ENCODE measurements at places on chromosomes 6 and 20.

GRCh38 chr6:78835817-78836216 lies 31.5 kb upstream of the IRAK1BP1 start:
- no peak for DNase-seq

- DNase-seq, result no peak
Measured at GRCh38 chr6:81900616-81901015, 148.1 kb upstream of the TENT5A start.

DNA sequence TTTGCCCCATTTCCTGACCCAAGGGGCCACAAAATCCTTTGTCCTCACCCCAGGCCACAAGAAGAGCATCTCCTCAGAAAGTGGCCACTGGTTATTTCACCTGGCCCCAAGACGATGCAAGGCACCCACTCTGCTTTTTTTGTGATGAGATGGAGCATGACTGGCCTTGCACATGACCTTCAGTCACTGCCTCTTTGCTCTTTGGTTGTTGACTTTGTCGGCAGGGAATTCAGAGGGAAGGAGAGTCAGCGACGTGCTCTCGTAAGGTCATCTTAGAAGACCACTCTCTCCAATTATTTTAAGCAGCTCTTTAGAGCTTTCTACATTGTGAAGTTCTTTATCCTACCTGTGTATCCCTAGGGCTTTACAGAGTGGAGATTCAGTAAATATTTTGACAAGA lies 306.7 kb downstream of the PLCB1 start:
- no peak for DNase-seq

GRCh38 chr20:34363465-34364222 lies 571 bp downstream of the ITCH start:
- peak; percentile 18 for DNase-seq

DNA sequence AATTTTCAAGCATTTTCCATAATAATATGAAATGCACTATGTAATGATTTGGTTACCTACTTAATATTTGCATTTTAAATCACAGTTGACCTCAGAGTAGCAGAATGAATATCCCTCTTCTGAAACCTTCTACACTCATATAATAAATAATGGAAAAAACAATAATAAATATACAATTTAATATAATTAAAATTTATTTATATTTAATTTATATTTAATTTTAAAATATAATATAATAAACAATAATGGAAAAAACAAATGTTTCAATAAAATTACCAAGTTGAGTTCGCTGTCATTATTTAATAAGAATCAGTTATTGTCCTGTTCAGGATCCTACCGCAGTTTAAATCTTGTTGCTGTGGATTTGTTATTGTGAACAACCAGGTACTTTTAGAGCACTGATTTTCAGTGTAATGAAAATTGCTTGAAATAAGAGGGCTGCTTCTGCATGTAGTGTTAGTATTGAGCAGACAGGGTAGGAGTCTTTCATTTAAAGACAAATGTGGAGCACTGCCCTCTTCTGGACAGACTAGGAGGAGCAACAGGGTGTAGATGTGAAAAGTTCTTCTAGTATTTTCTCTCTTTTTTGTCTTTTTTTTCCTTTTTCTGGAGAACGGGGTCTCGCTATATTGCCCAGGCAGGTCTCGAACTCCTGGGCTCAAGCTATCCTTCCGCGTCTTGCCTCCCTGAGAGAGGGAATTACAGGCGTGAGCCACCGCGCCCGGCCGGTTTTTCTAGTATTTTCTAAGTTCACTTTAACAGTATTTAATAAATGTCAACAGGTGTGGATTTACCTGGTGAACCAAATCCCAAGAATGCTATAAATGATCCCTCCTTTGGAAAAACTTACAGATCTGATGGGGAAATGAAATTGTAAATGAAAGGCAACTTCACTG lies 13.6 kb downstream of the TRAPPC3L start:
- peak; percentile 69 for DNase-seq

- no peak for DNase-seq
Measured at GRCh38 chr20:59628171-59628570, 23.8 kb downstream of the PHACTR3 start.

- DNase-seq, result no peak
Measured at GRCh38 chr6:160128125-160128683, 6.6 kb downstream of the SLC22A1 start.

All from OCI-LY7 (cell line).